Fibroblast of skin of right quadriceps (primary cell): ENCODE measurements at places on chromosomes 3 and 15.

- DNase-seq, result no peak
Measured at GRCh38 chr15:48540756-48541155, 104.8 kb downstream of the FBN1 start.

- no peak for DNase-seq
Measured at GRCh38 chr3:188220097-188220788, 66.3 kb downstream of the LPP start.

DNA sequence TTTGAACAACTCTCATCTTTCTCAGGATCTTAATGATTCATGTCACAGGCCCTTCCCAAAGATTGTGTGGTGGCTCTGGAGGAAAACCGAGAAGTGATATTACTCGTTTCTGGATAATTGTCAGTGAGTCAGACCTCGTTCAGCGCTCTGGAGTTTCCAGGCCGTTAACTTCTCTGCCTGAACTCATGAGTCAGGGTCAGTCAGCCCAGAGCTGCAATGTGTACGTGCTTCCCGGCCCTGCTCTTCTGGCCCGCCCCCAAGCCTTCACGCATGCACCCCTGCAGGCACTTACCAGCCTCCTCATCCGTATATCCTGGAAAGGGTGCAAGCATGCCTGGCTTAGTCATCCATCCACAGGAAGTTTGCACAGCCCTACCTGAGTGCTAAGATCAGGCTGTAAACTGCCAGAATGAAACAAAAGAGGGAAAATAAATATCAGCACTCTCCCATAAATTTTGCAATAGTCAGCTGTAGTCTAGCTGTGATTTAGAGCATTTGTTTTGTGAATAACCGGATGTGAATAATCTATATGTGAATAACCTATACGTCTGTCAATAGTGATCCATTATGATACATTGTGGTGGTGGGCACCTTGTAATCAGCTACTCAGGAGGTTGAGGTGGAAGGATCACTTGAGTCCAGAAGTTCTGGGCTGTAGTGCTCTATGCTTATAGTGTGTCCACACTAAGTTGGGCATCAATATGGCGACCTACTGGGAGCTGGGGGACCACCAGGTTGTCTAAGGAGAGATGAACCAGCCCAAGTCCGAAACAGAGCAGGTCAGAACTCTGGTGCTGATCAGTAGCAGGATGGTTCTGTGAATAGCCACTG, 35.3 kb upstream of the SEMA4B start:
- peak; percentile 99 for DNase-seq

GRCh38 chr15:63977119-63977518, 69.2 kb downstream of the DAPK2 start:
- no peak for DNase-seq

GRCh38 chr3:186318135-186318534, 43.9 kb downstream of the DGKG start:
- peak; percentile 60 for DNase-seq
